Gastroesophageal sphincter (tissue), 4 donors: ENCODE measurements at places on chromosomes 4 and X. TPM values are rescaled to one million over a fixed set of nuclear protein-coding genes. Genes with fewer than 3 reads are reported as not detected.

Gene PAGE1
- not detected for total RNA-seq

Gene AGTR2
- not detected for total RNA-seq

GRCh38 chr4:157803845-157804521, 368.8 kb downstream of the GASK1B start:
- no peak overlapping the region for H3K4me3 ChIP-seq

Gene UBA1
- total RNA-seq, result 109 TPM

DNA sequence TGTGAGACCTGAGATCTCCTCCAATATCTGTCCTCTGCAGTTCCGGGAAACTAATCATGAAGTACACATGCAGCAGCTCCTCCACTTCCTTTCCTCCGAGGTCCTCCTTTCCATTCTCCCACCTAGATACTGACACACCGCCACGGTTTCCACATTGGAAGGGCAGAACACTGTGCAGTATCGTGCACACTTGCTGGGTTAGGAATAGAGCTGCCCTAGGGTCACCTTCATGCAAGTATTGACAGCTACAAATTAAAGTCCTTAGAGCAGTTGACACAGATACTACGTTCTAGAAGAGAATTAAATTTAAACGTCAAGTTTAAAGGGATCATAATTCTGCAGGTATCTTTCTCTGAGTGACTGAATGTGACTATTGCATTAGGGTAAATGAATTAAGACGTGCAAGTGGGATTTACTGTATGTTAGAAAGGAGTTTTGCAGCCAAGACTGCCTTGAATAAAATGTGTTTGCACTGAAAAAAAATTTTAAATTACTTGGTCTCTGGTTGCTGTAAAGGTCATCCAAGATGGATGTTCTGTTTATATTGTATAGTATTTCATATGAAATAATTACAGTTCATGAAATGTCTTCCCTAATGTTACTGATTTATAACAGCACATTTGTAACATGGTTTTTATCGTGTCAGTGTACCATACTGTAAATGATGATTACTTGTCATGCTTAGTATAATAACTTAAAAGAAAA, 117.7 kb downstream of the STOX2 start:
- no peak overlapping the region for H3K4me3 ChIP-seq
- H3K27ac ChIP-seq, result no peak overlapping the region
- H3K27me3 ChIP-seq, result no peaks in the 10 kb centered on the region
- no peaks in the 10 kb centered on the region for H3K36me3 ChIP-seq
- no peak for ATAC-seq
- no peaks in the 10 kb centered on the region for H3K4me1 ChIP-seq

GRCh38 chr4:72918362-72918761, 151.2 kb downstream of the COX18 start:
- H3K27me3 ChIP-seq, result no peaks in the 10 kb centered on the region
- ATAC-seq, result no peak
- H3K27ac ChIP-seq, result no peak overlapping the region

- no peak for ATAC-seq
- peaks cover 18% of the 10 kb centered on the region for H3K27me3 ChIP-seq
- H3K36me3 ChIP-seq, result no peaks in the 10 kb centered on the region
- H3K4me3 ChIP-seq, result no peak overlapping the region
- H3K4me1 ChIP-seq, result no peaks in the 10 kb centered on the region
Measured at GRCh38 chrX:152895724-152896420, 2.0 kb upstream of the ZNF185 start.

GRCh38 chrX:64169988-64170387, 35.5 kb downstream of the AMER1 start:
- no peak for ATAC-seq
- H3K4me1 ChIP-seq, result no peaks in the 10 kb centered on the region
- no peak overlapping the region for H3K4me3 ChIP-seq
- H3K27ac ChIP-seq, result no peak overlapping the region

- H3K27me3 ChIP-seq, result no peaks in the 10 kb centered on the region
- H3K27ac ChIP-seq, result no peak overlapping the region
- no peaks in the 10 kb centered on the region for H3K36me3 ChIP-seq
- no peak overlapping the region for H3K4me3 ChIP-seq
- no peak for ATAC-seq
- H3K4me1 ChIP-seq, result no peaks in the 10 kb centered on the region
Measured at GRCh38 chrX:9221781-9222180, 187.9 kb upstream of the FAM9B start.

Gene USP17L28
- total RNA-seq, result not detected

GRCh38 chr4:110621839-110622751, 782 bp downstream of the PITX2 start:
- H3K27me3 ChIP-seq, result peaks cover 93% of the 10 kb centered on the region
- no peaks in the 10 kb centered on the region for H3K36me3 ChIP-seq
- peak overlapping the region; percentile 83 for H3K27ac ChIP-seq
- peak overlapping the region; percentile 44 for H3K4me3 ChIP-seq

- H3K27ac ChIP-seq, result no peak overlapping the region
- H3K4me1 ChIP-seq, result no peaks in the 10 kb centered on the region
- no peaks in the 10 kb centered on the region for H3K27me3 ChIP-seq
- H3K36me3 ChIP-seq, result no peaks in the 10 kb centered on the region
- H3K4me3 ChIP-seq, result no peak overlapping the region
- no peak for ATAC-seq
Measured at GRCh38 chr4:2281575-2282343, 19.9 kb upstream of the MXD4 start.

DNA sequence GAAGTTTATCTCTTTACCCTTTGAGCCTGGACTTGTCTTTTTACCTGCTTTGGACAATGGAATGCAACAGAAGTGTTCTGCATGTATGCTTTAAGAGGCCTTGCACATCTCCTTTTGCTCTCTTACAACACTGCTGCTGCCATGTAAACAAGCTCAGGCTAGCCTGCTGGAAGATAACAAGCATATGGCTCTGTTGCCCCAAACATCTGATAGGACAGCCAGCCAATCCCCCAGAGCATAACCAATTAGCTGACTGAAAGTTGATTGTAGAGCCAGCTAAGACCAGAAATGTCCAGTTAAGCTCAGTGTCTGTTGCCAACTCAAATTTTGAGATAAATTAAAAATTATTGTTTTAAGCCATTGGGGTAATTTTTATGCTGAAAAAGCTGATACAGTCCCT, 510.6 kb upstream of the CNKSR2 start:
- H3K4me1 ChIP-seq, result no peaks in the 10 kb centered on the region
- H3K36me3 ChIP-seq, result no peaks in the 10 kb centered on the region
- H3K4me3 ChIP-seq, result no peak overlapping the region
- H3K27me3 ChIP-seq, result no peaks in the 10 kb centered on the region
- no peak for ATAC-seq
- H3K27ac ChIP-seq, result no peak overlapping the region

DNA sequence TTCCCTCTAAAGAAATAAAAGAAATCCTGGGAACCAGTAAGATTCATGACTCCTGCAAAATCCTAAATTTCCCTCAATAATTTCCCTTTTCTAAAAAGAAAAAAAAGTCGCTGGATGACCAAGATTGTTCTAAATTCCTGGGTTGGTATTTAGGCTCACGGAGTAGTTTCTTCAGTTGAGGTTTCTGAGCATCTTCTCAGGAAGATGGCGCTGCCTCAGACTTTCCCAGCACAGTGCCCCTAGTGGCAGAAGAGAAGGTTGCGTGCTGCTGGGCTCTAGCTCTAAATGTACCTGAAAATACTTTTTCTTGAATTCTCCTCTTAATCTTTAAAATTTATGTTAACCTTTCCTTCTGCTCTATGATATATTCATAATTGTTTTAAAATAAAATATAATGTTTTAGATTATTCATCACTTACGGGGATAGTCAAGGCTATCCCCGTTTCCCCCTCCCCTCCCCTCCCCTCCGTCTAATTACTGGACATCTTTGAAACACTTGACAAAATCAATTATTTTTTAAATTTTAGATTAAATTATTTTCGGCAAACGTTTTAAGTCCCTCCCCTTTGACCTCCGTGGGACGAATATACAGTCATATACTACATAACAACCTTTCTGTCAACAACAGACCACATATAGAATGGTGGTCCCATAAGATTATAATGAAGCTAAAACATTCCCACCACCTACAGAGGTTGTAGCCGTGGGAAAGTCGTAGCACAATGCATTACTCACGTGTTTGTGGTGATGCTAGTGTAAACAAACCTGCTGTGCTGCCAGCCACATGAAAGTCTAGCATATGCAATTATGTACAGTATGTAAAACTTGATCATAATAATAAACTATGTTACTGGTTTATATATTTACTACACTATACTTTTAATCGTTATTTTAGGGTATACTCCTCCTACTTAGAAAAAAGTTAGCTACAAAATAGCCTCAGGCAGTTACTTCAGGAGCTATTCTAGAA, 41.0 kb upstream of the GATB start:
- H3K36me3 ChIP-seq, result no peaks in the 10 kb centered on the region
- H3K4me3 ChIP-seq, result no peak overlapping the region

Gene TMSB15C
- total RNA-seq, result 1.9 TPM

DNA sequence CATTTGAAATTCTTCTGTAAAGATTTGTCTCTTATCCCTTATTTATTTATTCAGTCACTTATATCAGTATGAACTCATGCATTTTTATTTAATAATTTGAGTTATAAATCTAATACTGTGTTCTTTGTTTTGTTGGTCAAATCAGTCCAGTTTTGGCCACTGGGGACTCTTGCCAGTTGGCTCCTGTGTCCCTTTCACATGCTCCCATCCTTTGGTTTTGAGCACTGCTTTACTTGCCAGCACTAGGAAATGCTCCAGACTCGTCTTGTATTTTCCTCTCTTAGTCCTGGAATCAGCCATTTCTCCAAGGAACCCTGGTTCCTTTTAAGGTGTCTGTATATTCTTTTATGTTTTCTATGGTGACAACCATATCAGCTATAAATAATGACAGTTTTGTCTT, 28.1 kb downstream of the KANTR start:
- H3K4me3 ChIP-seq, result no peak overlapping the region
- H3K36me3 ChIP-seq, result no peaks in the 10 kb centered on the region
- no peaks in the 10 kb centered on the region for H3K27me3 ChIP-seq
- H3K4me1 ChIP-seq, result no peaks in the 10 kb centered on the region
- no peak overlapping the region for H3K27ac ChIP-seq

- no peaks in the 10 kb centered on the region for H3K27me3 ChIP-seq
- no peaks in the 10 kb centered on the region for H3K36me3 ChIP-seq
- H3K4me1 ChIP-seq, result no peaks in the 10 kb centered on the region
Measured at GRCh38 chr4:186061921-186062320, 7.0 kb upstream of the TLR3 start.

DNA sequence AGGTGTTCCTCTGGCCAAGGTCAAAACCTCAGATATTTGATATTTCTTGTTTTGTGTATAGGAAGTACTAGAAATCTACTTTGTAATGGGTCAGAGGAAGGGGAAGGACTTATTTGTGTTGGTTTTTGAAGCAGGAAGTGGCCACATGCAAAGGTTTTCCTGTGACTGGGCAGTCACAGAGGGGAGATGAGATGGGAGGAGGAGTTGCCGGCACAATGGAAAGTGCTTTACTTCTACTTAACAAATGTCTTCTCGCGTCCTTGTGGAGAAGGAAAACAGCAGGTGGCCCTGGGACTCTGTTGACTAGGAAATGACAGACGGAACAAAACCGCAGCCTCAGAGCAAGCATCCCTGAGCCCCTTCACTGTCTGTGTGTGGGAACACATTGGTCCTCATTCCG, 46.6 kb downstream of the SHROOM2 start:
- H3K27me3 ChIP-seq, result no peaks in the 10 kb centered on the region
- no peak for ATAC-seq
- no peaks in the 10 kb centered on the region for H3K4me1 ChIP-seq
- no peak overlapping the region for H3K27ac ChIP-seq

DNA sequence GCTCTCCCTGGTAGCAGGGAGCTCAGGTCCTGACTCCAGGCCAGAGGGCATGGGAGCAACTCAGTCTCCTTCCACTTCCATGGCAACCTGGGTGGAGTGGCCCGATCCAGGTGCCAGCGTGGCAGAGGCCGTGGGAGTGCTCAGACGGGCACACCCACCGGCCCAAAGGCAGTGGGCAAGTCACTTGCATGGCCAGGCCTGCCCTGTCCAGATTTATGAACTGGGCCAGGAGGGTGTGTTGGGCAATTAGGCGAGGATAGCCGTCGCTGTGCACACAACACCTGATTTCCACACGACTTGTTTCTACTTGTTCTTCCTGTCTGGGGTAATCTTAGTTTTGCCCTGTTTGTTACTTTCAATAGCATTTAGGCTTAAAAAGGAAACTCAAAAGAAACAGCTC, 55.5 kb upstream of the NYX start:
- no peaks in the 10 kb centered on the region for H3K4me1 ChIP-seq
- no peaks in the 10 kb centered on the region for H3K36me3 ChIP-seq
- H3K27ac ChIP-seq, result no peak overlapping the region
- ATAC-seq, result no peak
- no peak overlapping the region for H3K4me3 ChIP-seq
- no peaks in the 10 kb centered on the region for H3K27me3 ChIP-seq

Gene ART3
- total RNA-seq, result 11.8 TPM

GRCh38 chrX:46758956-46759644, at the start of gene SLC9A7:
SLC9A7 (minus strand) TSS chrX:46759118; CDS start chrX:46759029, 89 bp downstream.
- H3K4me1 ChIP-seq, result peaks cover 6% of the 10 kb centered on the region
- H3K36me3 ChIP-seq, result no peaks in the 10 kb centered on the region
- peak within 1 kb of the TSS; percentile 62 for H3K4me3 ChIP-seq
- no peaks in the 10 kb centered on the region for H3K27me3 ChIP-seq
- peak within 1 kb of the TSS; percentile 66 for H3K27ac ChIP-seq

DNA sequence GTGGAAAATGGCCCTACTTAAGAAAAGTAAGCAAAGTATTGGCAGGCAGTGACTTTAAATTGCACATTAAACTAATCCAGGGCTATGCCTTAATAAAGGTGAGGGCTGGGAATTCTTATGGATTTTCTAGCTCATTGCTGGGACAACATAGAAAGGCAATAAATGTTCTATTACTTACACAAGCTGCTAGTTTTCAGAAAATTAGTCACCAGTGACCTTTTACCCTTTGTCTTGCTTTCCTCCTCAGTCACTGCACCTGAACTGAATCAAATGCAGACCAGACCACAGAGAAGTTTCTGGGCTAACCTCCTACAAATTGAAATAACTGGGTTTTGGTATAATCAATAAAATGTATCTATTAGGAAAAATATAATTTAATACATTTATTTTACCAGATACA, 694.4 kb upstream of the FAM241A start:
- no peak overlapping the region for H3K27ac ChIP-seq
- H3K4me1 ChIP-seq, result no peaks in the 10 kb centered on the region
- no peaks in the 10 kb centered on the region for H3K36me3 ChIP-seq
- no peak for ATAC-seq

- H3K4me3 ChIP-seq, result no peak overlapping the region
- H3K36me3 ChIP-seq, result no peaks in the 10 kb centered on the region
- no peak overlapping the region for H3K27ac ChIP-seq
- H3K27me3 ChIP-seq, result no peaks in the 10 kb centered on the region
- ATAC-seq, result peak; percentile 72
- H3K4me1 ChIP-seq, result no peaks in the 10 kb centered on the region
Measured at GRCh38 chr4:81631958-81632441, 160.3 kb upstream of the RASGEF1B start.

- H3K4me3 ChIP-seq, result no peak overlapping the region
- no peaks in the 10 kb centered on the region for H3K36me3 ChIP-seq
- peak overlapping the region; percentile 65 for H3K27ac ChIP-seq
- H3K27me3 ChIP-seq, result no peaks in the 10 kb centered on the region
- H3K4me1 ChIP-seq, result no peaks in the 10 kb centered on the region
Measured at GRCh38 chrX:11100281-11101035, 10.7 kb upstream of the HCCS start.

- H3K27ac ChIP-seq, result peak overlapping the region; percentile 53
- no peak overlapping the region for H3K4me3 ChIP-seq
- ATAC-seq, result no peak
- H3K27me3 ChIP-seq, result no peaks in the 10 kb centered on the region
Measured at GRCh38 chr4:76449362-76449767, 14.3 kb downstream of the SHROOM3 start.

Gene HTRA3
- total RNA-seq, result 64.2 TPM
